Aorta (tissue), 5 donors: ENCODE measurements at places on chromosomes 5 and 9. TPM values are rescaled to one million over a fixed set of nuclear protein-coding genes. Genes with fewer than 3 reads are reported as not detected.
A peak's percentile ranks its signal among the peaks of the same experiment; 100 is the strongest.

DNA sequence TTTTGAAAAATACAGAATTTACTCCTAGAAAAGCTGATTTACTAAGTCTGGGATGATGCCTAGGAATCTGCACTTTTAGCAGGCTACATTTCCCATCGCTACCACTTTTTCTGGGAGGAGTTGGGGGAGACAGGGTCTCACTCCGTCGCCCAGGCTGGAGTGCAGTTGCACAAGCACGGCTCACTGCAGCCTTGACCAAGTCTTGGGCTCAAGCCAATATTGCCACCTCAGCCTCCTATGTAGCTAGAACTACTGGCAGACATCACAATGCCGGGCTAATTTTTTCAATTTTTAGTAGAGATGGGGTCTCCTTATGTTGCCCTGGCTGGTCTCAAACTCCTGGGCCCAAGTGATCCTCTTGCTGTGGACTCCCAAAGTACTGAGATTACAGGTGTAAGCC, 85.9 kb downstream of the NR6A1 start:
- no peak for DNase-seq

DNA sequence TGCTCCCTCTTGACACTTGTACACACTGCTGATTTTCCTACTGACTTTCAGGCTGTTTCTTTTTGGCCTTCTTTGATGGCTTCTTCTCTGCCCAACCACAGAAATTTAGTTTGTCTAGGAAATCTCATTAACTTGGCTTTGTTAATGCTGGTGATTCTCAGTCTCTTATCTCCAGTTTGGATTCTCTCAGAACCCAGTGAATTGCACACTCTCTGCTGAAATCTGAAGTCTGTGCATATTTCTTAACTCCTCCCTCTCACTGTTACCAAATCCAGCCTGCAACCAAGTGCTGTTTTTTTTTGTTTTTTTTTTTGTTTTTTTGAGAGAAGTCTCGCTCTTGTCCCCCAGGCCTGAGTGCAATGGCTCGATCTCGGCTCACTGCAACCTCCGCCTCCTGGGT, 117.2 kb downstream of the CDC42SE2 start:
- no peak for DNase-seq

- DNase-seq = no peak
Measured at GRCh38 chr9:81058782-81059181, 630.6 kb downstream of the TLE1 start.

DNA sequence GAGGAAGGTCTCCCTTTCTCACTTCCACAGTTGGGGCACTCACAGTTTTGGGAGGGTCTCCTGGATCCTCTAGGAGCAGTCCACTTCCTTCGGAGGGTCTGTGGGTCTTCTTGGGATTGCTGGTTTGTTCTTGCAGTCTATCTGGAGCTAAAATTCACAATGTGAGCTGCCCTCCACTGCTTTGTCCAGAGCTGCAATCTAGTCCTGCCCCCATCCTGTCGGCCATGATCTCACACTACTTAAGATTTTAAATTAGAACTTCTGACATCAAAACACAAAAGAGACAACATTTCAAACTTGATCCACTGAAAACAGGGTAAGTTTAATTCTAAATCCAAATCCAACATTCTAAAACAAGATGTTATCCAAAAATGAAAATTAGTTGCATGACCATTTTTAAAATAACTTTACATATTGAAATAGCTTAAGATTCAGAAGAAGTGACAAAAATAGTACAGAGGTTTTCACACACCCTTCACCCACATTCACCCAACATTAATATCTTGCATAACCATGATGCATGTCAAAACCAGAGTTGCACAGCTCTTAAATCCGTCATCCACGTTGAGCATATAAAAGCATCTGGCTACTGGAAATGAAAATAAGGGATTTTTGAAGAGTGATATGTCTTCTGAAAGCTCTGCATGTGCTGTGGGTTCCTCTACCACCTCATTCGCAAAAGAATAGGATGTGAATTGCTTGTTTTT, 113.7 kb upstream of the EPB41L4A start:
- DNase-seq = no peak

TMEM245 gene
- total RNA-seq = 49.4 TPM

DNA sequence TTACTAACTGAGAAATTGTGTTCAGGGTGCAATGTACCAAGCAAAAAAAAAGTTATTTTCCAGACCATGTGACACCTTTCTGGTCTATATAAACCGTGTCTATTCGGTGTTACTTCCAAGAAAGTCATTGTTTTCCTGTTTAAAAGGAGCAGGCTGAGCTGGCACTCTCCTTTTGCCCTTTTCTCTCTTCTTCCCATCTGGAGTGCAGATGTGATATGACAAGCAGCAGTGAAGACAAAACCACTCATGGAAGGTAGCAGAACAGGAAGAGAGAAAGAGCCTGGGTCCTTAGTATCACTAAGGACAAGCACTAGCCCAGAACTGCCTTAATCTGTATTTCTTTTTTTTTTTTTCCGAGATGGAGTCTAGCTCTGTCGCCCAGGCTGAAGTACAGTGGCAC, 25.6 kb downstream of the LYRM7 start:
- no peak for DNase-seq

TMEFF1 gene
- total RNA-seq = 0.78 TPM

DNA sequence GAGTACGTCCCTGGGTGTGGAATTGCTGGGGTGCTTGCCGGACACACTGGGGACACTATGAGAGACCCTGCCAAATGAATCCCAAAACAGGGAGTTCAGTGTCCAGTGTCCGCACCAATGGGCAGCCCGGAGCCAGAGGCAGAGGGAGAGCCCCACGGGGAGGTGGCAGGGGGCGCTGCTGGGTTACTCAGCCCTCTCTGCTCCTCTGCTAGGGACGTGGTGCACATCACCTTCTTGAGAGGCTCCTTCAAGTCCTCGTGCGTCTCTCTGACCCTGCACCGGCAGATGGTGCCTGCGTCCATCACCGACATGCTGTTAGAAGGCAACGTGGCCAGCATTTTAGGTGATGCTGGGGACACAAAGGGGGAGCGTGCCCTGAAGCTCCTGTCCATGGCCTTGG, 20.8 kb downstream of the STKLD1 start:
- no peak for DNase-seq

GRCh38 chr9:136596217-136596616, 50.4 kb upstream of the NOTCH1 start:
- DNase-seq = no peak

DNA sequence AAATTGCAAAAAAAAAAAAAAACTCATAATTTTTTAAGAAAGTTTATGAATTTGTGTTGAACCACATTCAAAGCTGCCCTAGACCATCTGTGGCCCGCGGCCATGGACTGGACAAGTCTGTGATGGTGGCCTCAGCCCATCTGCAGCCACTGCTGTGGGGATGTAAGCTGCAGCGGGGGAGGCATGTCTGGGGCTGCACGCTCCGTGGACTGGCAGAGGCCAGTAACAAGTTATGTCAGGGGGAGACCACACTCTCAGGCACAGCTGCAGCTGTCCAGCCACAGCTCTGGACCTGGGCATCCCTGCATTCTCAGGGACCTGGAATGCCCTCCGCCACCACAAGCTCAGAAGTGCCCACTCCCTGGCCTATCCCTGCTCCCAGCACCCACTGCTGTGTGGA, 1272.3 kb upstream of the CDH9 start:
- no peak for DNase-seq

- DNase-seq = no peak
Measured at GRCh38 chr9:81372628-81373191, 316.6 kb downstream of the TLE1 start.

DNA sequence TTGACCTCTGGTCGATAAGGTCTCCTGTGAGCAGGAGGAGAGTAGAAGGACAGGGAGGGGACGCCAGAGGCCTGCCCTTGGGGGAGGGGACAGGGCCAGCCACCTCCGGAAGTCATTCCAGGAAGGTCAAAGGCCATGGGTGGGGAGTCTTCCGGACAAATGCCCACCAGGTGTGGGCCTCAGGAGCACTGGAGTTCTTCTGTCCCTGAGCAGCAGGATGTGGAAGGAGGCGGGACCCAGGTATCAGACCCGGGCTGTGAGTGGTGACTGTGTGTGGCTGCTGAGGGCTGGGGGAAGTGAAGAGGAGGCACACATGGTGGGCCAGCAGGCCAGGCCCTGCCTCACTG, 13.9 kb downstream of the FGF18 start:
- DNase-seq = no peak

DNA sequence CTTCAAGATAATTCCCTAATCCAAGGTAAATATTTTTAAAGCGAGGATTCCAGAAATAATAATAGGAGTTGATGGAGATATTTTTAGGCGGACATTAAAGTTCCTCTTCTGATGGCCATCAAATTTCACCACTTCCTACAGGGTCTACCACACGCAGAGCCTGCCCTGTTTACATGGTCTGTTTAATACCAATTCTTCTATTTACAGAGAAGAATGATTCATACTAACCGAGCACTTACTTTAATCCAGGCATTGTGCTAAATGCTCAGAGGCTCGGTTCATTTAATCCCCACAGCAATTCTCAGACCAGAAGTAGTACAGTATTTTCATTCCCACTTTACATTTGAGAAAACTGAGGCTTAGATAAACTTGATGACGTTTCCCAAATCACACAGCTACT, 3.0 kb upstream of the ITGA1 start:
- DNase-seq = no peak

GPR150 gene
- total RNA-seq = 0.23 TPM

GRCh38 chr5:171968531-171968930, 37.9 kb downstream of the FBXW11 start:
- no peak for DNase-seq

DNA sequence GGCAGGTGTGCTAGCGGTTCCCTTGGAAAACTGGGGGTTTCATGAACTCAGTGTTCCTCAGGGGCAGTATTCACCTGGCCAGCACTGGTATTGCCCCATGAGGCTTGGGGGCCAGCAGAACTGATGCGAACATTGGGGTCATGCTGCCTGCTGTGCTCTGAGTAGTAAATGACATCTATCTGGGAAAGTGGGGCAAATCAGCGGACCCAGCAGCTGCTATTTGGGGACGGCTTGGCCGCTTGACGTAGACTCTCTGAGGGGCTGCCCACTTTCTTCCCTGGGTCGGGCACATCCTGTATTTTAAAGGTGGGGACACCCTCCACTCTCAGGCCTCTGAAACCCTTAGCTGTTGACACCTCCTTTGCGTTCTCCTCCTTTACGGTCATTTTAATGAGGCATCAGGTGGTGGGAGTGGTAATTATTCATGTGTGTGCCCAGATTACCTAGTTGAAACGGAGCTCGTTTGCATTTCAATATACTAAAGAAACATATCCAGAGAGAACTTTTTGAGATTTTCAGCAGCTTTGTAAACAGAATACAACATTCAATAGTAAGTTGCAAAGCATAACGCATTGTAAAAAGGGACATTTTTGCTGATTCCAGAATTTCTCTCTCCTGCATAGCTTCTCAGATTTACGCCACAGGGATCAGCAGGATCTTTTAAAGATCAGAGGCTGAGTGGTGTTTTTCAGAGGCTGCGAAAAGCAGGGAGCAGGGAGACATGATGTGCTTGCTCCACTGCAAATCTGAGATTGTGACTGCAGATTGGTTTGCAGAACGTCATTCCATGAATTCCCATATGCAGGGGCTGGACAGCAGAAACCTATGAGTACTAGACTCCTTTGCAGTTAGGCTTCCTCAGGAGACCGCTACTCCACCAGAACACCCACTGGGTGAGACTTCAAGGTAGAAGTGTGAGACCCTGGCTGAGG, 56.8 kb upstream of the ZFR start:
- DNase-seq = no peak

GRCh38 chr5:80240368-80240986, 15.4 kb downstream of the SERINC5 start:
- DNase-seq = no peak

DNA sequence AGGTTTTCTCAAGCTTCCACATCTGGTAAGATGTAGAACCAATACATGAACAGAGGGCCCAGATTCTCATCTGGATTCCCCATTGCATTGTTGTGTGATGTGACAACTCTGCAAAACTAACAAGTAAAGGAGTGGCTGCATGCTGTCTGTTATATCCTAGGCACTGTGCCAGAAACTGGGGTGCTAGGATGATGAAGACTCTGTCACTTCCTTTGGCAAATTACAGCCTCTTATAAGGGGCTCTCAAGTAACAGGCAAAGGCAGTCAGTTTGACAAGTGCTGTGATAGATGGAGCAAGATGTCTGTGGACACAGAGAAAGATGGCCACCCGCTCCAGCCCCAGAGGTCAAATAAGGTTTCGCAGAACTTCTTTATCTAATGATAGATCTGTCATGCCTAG, 115.7 kb downstream of the PAPPA start:
- DNase-seq = no peak

GRCh38 chr5:58886315-58887207, 303.7 kb downstream of the RAB3C start:
- DNase-seq = peak; percentile 66

DNA sequence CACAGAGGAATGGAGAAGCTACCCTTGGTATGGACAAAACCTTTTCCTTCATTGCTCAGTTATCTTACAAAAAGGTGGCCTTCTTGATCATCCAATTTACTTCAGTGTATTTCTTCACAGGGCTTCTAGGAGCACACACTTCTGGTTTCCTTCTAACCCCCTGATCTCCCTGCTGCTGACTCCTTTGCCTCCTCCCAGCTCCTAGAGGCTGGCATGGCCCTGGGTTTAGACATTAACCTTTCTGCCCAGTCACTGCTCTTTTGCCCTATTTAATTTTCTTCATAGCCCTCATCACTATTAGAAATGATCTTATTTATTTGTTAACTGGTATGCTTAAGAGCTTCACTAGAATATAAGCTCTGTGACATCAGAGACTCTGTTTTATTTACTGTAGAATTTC, 63.2 kb downstream of the ANKRD55 start:
- no peak for DNase-seq

GRCh38 chr9:24459953-24460352, 85.7 kb downstream of the IZUMO3 start:
- no peak for DNase-seq

GRCh38 chr5:146179696-146180095, 2.8 kb downstream of the LARS1 start:
- no peak for DNase-seq

GRCh38 chr5:39658866-39659265, 234.1 kb upstream of the DAB2 start:
- no peak for DNase-seq

- DNase-seq = no peak
Measured at GRCh38 chr5:14676320-14676719, 11.8 kb downstream of the OTULIN start.

- DNase-seq = no peak
Measured at GRCh38 chr9:4065054-4065453, 234.8 kb downstream of the GLIS3 start.

DNA sequence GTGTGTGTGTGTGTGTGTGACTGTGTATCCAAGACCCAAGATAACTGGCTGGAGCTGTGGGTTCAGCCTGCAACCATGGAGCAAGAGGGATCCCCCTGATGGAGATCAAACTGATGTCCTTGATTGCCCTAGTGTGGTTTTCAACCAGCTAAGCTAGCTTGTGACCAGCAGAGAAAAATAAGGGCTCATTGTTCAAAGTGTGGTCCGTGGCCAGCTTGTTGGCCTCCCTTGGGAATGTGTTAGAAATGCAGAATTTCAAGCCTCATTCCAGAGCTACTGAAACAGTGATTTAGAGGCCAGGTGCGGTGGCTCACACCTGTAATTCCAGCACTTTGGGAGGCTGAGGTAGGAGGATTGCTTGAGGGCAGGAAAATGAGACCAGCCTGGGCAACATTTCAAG, 79.9 kb downstream of the ACER2 start:
- no peak for DNase-seq
